Spleen (tissue), 13 donors: ENCODE measurements at places on chromosomes 6 and 20. TPM values are rescaled to one million over a fixed set of nuclear protein-coding genes. Genes with fewer than 3 reads are reported as not detected.

PRND gene
- not detected for total RNA-seq

NNAT gene
- 0.20 TPM for total RNA-seq

KHDRBS2 gene
- 8.9 TPM for total RNA-seq

FOXF2 gene
- not detected for total RNA-seq
